Metanephros (tissue), 2 donors: ENCODE measurements at places on chromosomes 5 and 9. TPM values are rescaled to one million over a fixed set of nuclear protein-coding genes. Genes with fewer than 3 reads are reported as not detected.

SNCAIP gene
- total RNA-seq = 34.0 TPM

FOXD4L6 gene
- not detected for total RNA-seq

ARSI gene
- total RNA-seq = 5.3 TPM

ANKRD34B gene
- total RNA-seq = 0.18 TPM

PCDHGB2 gene
- total RNA-seq = 8.8 TPM

GRM6 gene
- total RNA-seq = not detected

GRPEL2 gene
- total RNA-seq = 18.6 TPM

SPINK7 gene
- not detected for total RNA-seq

ANKDD1B gene
- total RNA-seq = 6.4 TPM

LCN9 gene
- not detected for total RNA-seq

MRPL41 gene
- 33.3 TPM for total RNA-seq

SLC34A3 gene
- total RNA-seq = 3.0 TPM

GTF3C5 gene
- 46.4 TPM for total RNA-seq

SPDL1 gene
- total RNA-seq = 11.4 TPM

MUSK gene
- 2.3 TPM for total RNA-seq

CEL gene
- total RNA-seq = 4.4 TPM

TPPP gene
- total RNA-seq = 6.4 TPM

SLC25A25 gene
- total RNA-seq = 32.7 TPM

ANKRD18B gene
- total RNA-seq = 1.6 TPM

GLDC gene
- 13.4 TPM for total RNA-seq

DTWD2 gene
- total RNA-seq = 15.5 TPM

TXNDC8 gene
- not detected for total RNA-seq

MTAP gene
- 26.7 TPM for total RNA-seq

SPRY4 gene
- 26.0 TPM for total RNA-seq

KIF20A gene
- total RNA-seq = 21.8 TPM

EDIL3 gene
- 28.2 TPM for total RNA-seq

MOB3B gene
- 13.3 TPM for total RNA-seq

IFNA10 gene
- not detected for total RNA-seq

ZNF782 gene
- 12.3 TPM for total RNA-seq

NUTM2G gene
- total RNA-seq = not detected

SLC2A8 gene
- total RNA-seq = 23.6 TPM

AFF4 gene
- 66.2 TPM for total RNA-seq

FAM200C gene
- 11.8 TPM for total RNA-seq

C9orf40 gene
- 5.7 TPM for total RNA-seq

PAIP2 gene
- 68.5 TPM for total RNA-seq

TNFSF8 gene
- total RNA-seq = 1.5 TPM

MARVELD2 gene
- total RNA-seq = 26.8 TPM

SV2C gene
- 0.18 TPM for total RNA-seq

IL5 gene
- total RNA-seq = not detected

PCDHA3 gene
- 0.64 TPM for total RNA-seq

ABCA1 gene
- 31.1 TPM for total RNA-seq

NTRK2 gene
- 66.0 TPM for total RNA-seq

ANP32B gene
- total RNA-seq = 21.8 TPM

FAM169A gene
- 24.1 TPM for total RNA-seq

NSMF gene
- 27.0 TPM for total RNA-seq

BARHL1 gene
- total RNA-seq = not detected

PCDHB2 gene
- total RNA-seq = 6.2 TPM

SVEP1 gene
- total RNA-seq = 18.5 TPM

UBQLN1 gene
- 128 TPM for total RNA-seq
